ENCODE measurements at places on chromosomes 11 and 22. TPM values are rescaled to one million over a fixed set of nuclear protein-coding genes. Genes with fewer than 3 reads are reported as not detected.

- no peak for DNase-seq
Measured at GRCh38 chr22:25495285-25495684, 69.2 kb upstream of the GRK3 start.

GRCh38 chr11:76506833-76507232 is 62.0 kb downstream of the EMSY start:
- DNase-seq: no peak

Gene CHRM1
- 0.55 TPM for total RNA-seq

DNA sequence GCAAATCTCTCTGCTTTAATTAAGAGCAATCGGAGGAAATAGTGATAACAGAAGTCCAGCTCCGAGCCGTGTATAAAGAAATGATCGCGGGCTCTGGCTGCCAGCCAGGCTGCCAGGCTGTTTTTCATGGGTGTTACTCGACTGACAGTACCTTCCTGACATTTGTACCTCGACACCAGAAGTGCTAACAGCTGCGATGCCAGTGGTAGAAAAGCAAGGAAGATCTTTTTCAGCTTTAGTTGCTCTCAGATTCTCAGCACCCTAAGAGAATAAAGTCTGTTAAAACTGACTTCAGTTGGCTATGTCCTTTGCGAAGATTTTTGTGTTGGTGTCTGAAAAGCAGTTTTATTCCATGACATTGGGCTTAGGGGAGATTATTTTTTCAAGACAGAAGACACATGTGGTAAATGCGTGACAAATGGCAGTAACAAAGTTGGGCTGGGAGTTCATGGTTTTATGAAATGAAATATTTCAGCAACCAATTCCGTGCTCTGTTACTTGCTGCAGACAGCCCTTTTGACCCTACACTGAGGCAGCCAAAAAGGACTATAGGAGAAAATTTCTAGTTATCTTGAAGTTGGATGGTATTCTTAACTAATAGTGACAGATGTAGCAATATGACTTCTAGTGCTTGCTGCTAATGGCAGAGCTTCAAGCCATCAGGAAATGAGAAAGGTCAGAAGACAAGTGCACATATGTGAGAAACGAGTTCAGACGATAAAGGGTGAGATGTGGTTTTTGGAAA is 296.2 kb downstream of the CNTN5 start:
- no peak for DNase-seq

All from sigmoid colon (tissue), 7 donors.